ENCODE measurements at places on chromosomes 7 and 10. TPM values are rescaled to one million over a fixed set of nuclear protein-coding genes. Genes with fewer than 3 reads are reported as not detected.

GRCh38 chr7:138089080-138089901, 13.0 kb downstream of the AKR1D1 start:
- H3K36me3 ChIP-seq = no peaks in the 10 kb centered on the region
- no peak for DNase-seq
- no peaks in the 10 kb centered on the region for H3K27me3 ChIP-seq
- no peak overlapping the region for H3K4me3 ChIP-seq

DNA sequence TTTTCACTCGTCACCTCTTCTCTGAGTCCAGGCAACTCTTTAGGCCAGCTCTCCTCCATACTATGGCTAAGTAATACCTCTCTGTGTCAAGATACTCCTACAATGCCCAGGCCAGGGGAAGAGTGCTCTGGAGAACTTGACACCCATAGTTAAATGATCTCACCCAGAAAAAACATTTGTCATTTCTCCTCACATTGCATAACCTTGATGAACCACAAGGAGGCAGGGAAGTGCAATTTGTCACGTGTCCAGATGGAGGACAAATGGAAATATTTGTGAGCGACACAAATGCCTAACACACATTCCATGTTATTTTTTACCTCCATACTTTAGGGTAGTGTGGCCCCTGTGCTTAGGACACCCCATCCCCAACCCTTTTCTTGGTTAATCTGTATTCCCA, 78.3 kb downstream of the HTR7 start:
- H3K36me3 ChIP-seq = no peaks in the 10 kb centered on the region
- no peak overlapping the region for H3K27ac ChIP-seq
- no peaks in the 10 kb centered on the region for H3K27me3 ChIP-seq
- no peak overlapping the region for H3K4me3 ChIP-seq
- H3K4me1 ChIP-seq = no peaks in the 10 kb centered on the region
- no peak for DNase-seq

Gene NPTX2
- total RNA-seq = 9.7 TPM

DNA sequence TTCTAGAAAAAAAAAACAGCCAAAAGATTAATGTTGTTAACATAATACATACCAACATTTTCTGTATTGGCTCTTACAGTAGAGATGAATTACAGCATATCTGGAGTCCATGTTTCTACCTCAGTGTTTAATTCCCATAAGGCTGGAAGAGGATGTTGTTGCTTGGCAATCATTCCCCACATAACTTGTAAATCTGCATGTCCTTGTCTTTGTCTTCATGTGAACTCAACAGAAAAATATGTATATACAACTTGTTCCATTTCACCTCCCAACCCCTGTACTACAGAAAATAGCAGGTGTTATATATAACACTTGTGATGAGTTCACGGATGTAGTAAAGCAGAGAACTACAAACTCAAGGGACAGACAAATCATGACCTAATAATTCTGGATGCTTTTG, 160.9 kb upstream of the SEMA3C start:
- H3K4me3 ChIP-seq = no peak overlapping the region
- DNase-seq = no peak
- no peaks in the 10 kb centered on the region for H3K27me3 ChIP-seq

Gene HTR5A
- total RNA-seq = not detected

DNA sequence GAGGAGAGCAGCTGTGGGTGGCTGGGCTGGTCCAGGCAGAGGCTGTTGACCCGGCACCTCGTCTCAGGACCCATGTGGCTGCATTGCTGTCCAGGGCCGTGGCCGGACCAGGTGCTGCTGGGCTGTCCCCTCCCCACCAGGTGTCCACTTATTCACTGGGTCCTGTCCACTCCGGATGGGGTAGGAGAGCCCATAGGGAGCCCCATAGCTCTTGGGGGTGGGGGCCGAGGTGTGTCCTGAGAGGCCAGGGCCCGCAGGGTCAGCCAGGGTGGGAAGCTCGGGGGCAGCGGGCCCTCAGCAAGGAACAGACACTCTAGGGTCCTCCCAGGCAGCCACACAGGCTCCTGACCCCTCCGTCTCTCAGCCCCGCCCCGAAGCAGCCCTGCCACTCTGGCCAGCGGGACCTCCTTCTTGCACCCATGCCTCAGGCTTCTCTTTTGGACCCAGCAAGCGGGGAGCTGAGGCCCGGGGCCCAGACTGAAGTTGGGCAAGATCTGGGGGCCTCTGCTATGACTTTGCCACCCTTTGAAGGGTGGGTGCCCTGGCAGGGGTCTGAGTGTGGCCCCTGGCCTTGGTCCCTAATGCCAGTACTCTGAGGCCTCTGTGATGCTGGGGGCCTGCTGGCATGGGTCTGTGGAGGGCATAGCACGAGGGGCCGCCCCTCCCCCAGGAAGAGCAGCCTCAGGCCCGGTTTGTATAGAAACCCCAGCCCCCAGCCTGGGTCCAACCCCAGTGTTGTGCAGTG, 86.4 kb downstream of the NKX6-2 start:
- DNase-seq = no peak
- H3K27ac ChIP-seq = peak overlapping the region; percentile 57
- no peaks in the 10 kb centered on the region for H3K36me3 ChIP-seq
- no peaks in the 10 kb centered on the region for H3K27me3 ChIP-seq
- no peak overlapping the region for H3K4me3 ChIP-seq

DNA sequence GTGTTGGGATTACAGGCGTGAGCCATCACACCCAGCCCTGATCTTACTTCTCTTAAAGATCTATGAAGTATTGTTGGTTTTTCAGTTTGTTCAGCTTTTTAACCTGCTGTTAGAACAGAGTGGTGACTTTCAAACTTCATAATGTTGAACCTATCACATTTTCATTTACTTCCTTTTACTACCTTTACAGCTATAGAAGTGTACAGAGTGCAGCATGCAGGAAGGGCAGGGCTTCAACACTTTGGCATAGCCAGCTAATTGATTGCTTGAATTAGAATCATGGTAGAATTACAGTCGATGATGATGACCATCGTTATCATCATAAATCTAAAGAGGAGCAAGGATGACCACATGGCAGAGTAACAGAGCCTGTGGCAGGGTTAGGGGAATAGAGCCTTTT, 55.5 kb downstream of the AOAH start:
- H3K4me1 ChIP-seq = no peaks in the 10 kb centered on the region
- H3K4me3 ChIP-seq = no peak overlapping the region
- H3K27me3 ChIP-seq = no peaks in the 10 kb centered on the region

DNA sequence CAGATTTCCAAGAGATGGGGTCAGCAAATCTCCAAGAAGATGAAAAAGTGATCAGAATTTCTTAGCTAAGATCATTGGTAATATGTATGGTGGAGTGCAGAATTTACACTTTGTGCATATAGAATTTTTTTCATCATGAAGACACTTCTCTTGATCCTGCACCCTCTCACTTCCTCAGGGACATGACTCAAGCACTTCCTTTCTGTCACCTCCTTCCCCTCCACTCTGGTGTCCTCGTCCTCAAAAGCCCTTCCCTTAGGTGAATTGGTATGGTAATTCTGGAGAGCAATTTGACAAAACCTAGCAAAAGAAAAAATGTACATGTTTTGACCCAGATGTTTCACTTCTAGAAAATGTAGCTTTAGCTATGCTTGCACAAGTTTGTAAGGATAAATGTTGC, 18.1 kb downstream of the CALN1 start:
- H3K27me3 ChIP-seq = no peaks in the 10 kb centered on the region
- H3K4me1 ChIP-seq = no peaks in the 10 kb centered on the region
- no peak for DNase-seq
- H3K27ac ChIP-seq = no peak overlapping the region

Gene TASOR2
- 35.6 TPM for total RNA-seq
